CD4-positive, alpha-beta T cell treated with Interleukin-6 at 100 ng/mL for 8 hours (primary cell): ENCODE measurements at places on chromosomes 4 and X.

- DNase-seq, result no peak
Observed at GRCh38 chr4:88062843-88063242, 55.4 kb downstream of the PKD2 start.

- DNase-seq, result no peak
Observed at GRCh38 chr4:103429283-103429682, 231.1 kb upstream of the CENPE start.

- no peak for DNase-seq
Observed at GRCh38 chr4:73967866-73968265, 14.0 kb downstream of the PF4 start.

GRCh38 chr4:99201690-99202089 is 17.4 kb downstream of the ADH6 start:
- no peak for DNase-seq

DNA sequence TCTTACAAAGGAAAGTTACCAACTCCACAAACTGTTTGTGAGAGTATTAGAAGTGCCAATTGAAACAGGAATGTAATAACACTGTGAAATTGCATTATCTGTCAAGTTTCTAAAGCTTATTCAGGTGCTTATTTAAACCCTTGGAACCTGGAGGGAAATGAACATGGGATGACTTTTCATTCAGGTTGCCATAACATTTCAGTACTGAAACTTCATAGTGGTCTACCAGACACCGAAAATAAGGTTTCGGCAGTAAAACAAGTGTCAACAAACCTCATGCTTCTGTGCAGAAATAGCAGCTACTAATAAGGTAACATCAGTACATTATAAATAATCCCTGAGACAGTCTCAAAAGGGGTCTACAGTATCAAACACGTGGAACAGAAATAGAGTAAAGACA is 890.7 kb upstream of the INTU start:
- DNase-seq, result no peak

- no peak for DNase-seq
Observed at GRCh38 chr4:24625091-24625490, 40.7 kb upstream of the DHX15 start.
